ENCODE measurements at places on chromosomes 2 and 18.
A peak's percentile ranks its signal among the peaks of the same experiment; 100 is the strongest.

DNA sequence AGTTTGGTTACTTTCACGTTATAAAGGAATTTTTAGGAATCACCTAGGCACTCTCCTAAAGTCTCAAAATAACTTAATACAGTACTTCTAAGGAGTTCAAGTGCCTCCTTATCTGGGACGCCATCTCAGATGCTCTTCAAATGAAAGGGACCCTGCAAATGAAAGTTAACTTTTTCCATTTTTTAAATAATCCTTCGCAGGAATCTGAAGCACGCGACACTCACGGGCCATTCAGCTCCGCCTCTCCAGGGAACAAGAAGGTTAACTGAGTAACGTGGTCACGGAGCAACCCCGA, 537 bp upstream of the ZC3H15 start:
- no peak for DNase-seq

DNA sequence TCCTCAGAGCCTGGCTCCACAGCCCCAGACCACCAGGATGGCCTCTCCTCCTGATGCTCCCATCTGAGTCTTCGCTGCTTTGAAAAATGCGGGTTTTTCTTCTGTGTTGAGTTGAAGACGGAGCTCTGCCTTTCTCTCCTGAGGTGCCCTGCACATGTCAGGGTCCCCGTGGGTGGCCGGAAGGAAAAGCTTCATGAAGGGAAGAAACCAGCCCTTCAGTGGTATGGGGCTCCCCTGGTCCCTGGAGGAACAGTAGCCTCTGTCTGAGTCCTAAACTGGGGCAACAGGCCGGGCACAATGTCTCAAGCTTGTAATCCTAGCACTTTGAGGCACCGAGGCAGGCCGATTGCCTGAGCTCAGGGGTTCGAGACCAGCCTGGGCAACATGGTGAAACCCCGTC, 54.7 kb upstream of the CAB39 start:
- DNase-seq: no peak

- no peak for DNase-seq
Measured at GRCh38 chr2:12803607-12804006, 86.9 kb downstream of the TRIB2 start.

DNA sequence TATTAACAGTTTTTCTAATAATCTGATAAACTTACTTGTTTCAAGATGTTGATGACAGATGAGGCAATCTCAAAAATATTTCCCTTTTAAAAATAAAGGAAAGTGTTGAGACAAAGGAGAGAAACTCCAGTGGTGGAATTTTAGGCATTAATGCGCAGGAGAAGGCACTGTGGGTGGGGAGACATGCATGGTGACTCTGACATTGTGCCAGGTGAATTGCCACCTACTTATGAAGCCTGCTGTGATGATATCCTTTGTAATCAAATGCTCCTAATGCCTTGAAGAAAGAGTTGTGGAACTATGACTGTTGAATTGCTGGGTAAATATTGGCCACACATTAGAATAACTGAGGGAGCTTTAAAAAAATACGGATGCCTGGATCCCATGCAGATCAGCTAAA, 101.4 kb downstream of the PLA2R1 start:
- no peak for DNase-seq

- no peak for DNase-seq
Measured at GRCh38 chr2:168510125-168510756, 54.2 kb downstream of the CERS6 start.

DNA sequence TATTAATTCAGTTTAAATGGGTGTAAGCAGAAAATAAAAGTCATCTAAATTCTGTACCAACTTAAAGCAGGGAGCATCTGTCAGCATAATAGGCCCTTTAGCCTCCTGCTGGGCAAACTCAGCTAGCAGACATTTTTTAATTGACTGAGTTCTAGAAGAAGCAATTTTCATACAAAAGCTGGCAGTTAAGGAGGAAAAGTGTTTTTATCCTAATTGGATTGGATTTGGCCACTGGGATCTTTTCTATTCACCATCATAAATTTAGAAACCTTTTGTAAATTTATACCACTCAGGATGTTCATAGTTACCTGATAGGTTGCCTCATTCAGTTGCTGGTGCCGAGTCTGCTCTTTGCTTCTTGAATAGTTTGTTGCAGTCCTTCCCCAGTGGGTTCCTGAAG, 262.7 kb upstream of the FSIP2 start:
- no peak for DNase-seq

- no peak for DNase-seq
Measured at GRCh38 chr2:61763605-61764034, 90.2 kb downstream of the FAM161A start.

DNA sequence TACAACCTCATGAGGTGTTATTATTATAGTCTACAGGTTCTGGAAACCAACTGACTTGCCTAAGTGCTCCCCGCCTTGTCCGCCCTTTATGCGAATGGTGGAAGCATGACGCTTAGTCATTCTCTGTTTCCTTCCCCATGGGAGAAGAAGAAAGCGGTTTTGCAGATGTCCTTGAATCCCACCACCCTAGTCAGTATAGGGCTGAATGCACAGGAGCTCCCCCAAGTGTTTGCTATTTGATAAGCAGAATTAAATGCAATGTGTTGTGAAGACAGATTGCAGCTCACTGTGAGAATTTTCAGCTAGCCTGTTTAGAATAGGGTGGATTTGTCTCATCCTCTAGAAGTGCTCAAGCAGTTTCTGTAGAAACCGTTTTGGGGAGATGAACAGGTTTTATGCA, 652.0 kb downstream of the DCC start:
- no peak for DNase-seq

DNA sequence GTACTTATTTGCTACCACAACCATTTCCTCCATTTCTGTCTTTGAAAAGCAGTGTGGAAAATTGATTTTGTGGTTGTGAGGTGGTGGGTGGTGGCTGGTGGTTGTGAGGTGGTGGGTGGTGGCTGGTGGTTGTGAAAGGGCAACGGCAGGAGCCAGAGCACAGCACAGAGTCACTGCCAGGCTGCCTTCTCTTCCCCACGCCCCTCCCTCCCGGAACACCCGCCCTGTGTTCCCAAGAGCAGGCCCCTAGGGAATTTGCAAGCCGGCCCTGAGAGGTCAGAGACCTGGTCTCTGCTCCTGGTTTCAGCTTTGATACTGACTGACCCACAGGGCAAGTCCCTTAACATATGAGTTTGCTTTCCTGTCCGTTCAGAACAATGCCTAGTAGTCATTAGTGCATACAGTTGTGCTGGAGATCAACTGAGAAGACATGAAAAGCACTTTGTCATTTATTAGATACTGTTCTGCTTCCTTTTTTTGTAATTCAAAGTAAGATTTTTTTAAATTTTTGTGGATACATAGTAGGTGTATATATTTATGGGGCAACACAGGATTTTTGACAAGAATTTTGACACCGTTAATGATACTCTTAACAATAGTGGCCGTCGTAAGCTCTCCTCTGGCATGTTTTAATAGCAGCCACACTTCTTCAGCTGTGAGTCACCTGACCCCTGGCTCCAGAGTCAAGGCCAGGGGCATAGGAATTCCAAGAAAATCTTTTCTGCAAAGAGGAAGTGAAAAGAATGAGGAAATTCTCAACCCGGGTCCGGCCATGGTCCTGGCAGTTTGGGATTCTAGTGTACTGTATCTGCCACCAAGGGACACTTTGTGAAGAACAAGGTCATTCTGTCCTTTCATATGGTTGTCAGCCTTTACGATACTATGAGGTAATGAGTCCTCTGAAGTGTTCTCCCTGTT, 53.2 kb downstream of the ITGA6 start:
- DNase-seq: no peak

DNA sequence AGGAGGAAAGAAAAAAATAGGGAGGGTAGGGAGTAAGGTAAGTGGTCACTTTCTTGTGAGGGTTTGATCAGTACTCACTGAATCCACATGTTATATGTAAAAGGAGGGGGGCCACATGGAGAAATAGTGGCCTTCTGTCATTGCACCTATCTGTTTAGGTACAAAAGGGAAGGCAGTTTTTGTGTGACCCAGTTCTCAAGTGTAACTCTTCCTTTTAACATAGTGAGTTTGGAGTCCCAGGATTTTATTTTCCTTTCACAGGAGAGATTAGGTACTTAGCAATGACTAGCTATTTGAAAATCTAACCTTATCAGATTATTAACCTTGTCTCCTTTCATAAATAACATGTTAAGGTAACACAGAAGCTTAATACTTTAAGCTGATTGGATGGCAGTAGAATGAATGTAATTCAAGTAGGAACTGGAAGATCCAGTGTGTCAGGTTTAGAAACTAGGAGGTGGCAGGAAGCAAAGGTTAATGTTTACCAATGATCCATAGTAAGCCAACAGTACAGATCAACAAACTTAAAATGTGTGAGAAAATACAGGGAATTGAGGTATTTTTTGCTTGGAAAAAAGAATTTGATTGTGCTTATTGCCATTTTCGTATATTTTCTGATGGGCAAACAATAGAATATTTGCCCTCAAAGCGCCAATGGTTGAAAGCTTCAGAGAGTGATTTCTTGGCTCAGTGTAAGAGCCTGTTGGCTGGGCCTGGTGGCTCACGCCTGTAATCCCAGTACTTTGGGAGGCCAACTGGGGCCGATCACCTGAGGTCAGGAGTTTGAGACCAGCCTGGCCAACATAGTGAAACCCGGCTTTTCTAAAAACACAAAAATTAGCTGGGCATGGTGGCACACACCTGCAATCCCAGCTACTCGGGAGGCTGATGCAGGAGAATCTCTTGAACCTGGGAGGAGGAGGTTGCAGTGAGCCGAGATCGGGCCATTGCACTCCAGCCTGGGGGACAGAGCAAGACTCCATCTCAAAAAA, 11.3 kb downstream of the HNMT start:
- no peak for DNase-seq

DNA sequence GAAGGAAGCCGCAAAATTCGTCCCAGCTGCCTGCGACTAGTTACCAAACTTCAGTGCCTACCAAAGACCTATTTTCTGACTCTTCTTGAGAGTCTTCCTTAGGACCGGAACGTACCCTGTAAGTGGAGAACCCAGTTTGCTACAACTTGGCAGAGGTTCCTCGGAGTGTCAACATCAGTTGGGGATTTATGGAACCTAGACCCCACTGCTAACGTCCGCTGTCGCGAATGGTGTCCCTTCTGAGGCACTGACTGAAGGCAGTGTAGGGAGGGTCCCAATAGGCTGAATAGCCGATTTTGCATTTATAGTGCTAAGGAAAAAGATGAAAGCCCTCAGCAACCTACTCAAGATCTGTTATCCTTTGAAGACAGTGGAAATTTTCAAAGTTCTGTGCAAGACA, 568 bp upstream of the STK17B start:
- DNase-seq: no peak

DNA sequence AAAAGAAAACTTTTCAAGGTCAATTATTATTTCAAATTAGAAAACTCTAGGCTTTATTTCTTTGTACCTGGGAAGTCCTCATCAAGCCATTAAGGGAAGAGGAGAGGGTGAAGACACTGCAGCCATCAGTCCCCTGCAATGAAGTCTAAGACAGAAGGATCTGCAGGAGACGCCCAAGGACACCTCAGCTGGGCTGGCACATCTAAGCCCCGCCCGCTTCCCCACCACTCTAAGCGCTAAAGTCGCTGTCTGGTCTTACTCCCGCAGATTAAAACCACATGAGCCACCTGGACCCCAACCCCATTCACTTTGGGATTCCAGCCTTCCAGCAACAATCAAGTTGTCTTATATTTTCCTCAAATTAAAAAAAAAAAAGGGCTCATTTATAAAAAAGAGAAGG, 104.4 kb downstream of the AFF3 start:
- no peak for DNase-seq

GRCh38 chr2:62196278-62196901, 475 bp downstream of the B3GNT2 start:
- peak; percentile 32 for DNase-seq

DNA sequence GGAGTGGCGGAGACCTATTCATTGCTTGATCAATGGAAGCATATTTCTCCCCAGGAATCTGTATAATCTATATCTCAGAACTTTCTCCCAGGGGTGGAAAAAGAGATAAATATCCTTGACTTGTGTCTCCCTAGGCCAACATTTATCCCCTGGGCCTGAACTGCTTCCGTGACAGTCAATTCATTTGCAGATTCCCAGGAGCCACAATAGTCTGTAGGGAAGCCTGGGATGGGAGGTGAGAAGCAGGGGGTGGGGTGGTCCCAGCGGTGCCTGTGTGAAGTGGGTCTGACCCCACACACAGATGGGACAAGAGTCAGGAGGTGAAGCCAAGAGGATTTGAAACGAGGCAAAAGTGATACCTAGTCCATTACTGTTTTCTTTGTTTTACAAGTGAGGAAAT, 166.8 kb downstream of the DPP10 start:
- no peak for DNase-seq

DNA sequence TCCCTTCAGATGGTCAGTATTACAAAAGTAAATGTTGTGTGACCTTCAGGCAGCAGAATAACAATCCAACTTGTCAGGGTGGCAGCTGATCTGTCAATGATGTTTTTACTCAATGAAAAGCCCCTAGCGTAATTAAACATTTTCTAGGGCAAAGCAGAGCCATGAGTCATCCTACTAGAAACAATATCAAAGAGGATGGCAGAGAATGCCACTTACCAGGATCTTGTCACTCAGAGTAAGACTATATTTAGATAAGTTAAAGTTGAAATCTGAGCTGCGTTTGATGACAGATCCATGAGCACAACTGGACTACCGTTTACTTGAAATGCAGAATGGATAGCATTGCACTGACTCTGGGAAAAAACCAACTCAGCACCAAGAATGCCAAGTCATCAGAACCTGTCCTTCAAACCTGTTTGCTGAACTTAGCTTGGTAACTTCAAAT, 612.6 kb upstream of the ACVR2A start:
- no peak for DNase-seq

DNA sequence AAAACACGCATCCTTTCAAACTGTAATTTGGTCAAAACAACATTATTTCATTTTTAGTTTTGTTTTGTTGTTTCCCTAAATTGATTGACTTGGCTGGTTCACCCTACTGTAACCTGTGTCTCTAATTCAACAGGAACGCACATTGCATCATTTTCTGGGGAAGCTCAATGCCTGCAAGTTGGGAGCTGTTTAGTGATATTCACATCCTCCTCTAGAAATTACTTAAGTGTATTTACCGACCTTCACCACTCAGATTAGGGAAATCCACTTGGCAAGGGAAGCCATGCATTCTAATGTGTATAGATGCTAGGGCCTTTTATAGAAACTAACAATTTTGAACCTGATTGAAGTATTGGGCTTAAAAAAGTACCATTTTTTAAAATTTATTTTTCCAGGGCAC, 7.3 kb upstream of the TPO start:
- DNase-seq: no peak
